ELF-1 (cell line): ENCODE measurements at places on chromosomes 3 and 15.
A peak's percentile ranks its signal among the peaks of the same experiment; 100 is the strongest.

- no peak for DNase-seq
These were observed 42.6 kb downstream of the ADAMTS9 start for GRCh38 chr3:64645243-64645642.

GRCh38 chr3:102484363-102484762 is 49.5 kb downstream of the ZPLD1 start:
- DNase-seq = no peak

- DNase-seq = peak; percentile 2
These were observed 109.5 kb downstream of the DPH6 start for GRCh38 chr15:35436422-35436821.

- no peak for DNase-seq
These were observed 366.7 kb upstream of the SGO1 start for GRCh38 chr3:20552605-20553275.

GRCh38 chr3:9121366-9122001 is 128.0 kb downstream of the SRGAP3 start:
- no peak for DNase-seq

- DNase-seq = peak; percentile 63
These were observed 30.5 kb upstream of the MYZAP start for GRCh38 chr15:57561041-57561711.

- DNase-seq = no peak
These were observed 487.8 kb downstream of the FOXP1 start for GRCh38 chr3:71095511-71096291.

DNA sequence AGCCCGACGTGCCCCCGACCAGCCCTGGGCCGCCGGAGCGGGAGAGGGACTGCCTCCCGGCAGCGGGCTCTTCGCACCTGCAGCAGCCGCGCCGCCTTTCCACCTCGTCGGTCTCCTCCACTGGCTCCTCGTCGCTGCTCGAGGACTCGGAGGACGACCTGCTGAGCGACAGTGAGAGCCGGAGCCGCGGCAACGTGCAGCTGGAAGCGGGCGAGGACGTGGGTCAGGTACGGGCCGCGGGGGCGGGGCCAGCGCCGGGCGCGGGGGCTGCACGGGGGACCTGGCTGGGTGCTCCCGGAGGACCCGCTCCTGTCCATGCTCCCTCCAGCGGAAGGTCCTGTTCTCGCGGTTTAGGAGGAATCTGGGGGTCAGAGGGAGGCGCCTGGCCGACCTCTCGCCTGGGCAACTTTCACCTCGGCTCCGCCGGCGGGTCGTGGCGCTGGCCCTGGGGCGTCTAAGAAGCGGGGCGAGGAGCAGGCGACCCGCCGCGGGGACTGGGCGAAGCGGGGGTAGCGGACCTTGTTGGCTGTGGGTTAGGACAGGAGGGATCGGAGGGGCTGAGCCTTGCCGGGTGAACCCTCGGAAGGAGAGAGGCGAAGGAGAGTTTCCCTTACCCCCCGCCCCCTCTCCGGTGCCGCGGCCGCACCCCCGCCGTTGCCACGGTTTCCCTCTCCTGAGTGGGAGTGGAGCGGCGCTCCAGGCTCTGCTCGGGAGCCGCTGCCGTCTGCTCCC is 682 bp downstream of the ITPKA start:
- peak; percentile 43 for DNase-seq

- no peak for DNase-seq
These were observed 31.6 kb upstream of the CERS3 start for GRCh38 chr15:100560323-100560722.

DNA sequence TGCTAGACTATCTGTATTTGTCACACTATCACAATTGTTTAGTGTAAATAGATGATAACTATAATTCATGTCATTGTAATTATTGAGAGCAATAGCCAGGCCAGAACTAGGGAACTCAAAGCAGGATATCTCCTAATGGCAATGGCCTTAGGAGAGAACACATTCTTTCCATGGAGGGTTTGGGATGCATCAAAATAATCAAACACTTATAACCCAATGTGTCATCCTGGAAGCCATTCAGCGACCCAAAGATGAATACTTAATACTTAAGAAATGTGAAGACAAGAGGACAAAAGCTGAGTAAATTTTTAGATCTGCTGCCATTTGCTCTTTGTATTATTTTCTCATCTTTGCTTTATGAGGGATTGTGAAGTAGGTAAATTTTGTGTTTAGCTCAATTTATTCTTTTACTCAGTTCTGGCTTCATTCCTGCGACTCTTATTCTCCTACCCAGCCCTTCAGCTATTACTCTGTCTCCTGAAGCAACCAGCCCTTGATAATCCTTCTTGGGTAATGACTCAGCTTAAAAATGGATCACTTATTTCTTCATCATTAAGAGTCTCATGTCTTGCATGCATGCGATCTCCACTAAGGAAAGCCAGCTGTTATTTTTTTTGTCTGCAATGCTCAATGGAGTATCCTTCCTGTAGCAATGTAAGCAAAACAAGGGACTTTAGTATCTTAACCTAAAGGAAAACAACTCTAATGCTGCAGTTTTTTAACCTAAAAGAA is 2.0 kb downstream of the OR4F15 start:
- no peak for DNase-seq

DNA sequence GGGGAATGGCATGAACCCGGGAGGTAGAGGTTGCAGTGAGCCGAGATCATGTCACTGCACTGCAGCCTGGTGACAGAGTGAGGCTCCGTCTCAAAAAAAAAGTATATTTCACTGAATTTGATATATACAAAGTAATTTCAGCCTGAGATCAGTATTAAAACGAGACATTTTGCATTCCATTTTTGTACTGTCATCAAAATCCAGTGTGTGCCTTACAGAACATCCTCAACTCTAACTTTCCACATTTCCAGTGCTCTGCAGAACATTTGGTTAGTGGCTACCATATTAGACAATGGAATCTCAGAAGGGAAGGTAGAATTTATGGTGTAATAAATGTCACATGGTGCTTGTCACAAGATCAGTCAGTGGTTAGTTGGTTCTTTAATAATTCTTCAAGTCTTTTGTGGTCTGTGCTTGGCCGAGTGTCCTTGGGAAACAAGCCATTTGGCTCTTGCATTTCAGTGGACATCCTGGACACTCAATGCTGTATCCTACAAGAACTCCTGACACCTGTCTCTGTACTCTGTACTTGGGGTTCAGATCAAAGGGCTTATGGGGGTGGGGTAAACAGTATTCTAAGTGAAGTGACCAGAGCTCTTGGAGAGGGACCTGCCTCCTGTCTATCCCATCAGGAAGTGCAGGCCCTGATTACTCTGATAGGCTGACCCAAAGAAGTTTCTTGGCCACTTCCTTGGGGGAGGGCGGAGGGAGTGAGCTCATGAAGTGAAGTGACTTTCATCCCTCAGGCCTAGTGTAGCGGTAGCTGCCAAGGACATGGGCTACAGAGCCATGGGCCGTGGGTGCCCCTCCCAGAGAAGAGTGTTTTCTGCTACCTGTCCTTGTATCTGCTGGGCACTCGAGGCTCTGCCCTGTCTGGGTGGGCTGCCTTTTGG is 3.7 kb downstream of the ACVR2B start:
- no peak for DNase-seq

- DNase-seq = peak; percentile 66
These were observed 204.2 kb upstream of the IGF1R start for GRCh38 chr15:98444138-98444537.

DNA sequence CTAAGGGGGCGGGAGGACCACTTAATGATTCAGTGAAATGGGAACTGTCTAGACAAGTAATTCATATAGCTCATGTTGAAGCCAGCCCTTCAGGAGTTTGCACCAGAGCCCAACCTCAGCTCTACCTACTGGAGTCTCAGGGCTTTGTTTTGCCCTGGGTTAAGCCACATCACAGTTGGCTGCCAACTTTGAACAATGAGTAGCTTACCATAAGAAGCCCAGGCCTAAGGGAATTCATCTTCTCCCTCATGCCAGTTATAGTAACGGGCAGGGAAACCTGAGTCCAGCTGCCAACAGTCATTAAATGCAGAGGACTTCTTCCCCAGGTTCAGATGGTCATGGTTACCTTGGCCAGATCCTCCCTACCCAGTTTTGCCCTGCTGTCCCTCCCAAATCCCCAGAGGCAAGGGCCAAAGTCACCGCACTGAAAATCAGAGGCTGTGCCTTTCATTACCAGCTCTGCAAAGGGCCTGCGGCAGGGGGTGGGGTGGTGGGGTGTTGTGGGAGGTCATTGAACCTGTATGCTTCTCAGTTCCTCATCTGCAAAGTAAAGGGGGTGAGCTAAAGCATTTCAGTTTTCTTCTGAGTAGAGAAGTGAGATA is 302.2 kb upstream of the NR2E3 start:
- no peak for DNase-seq

GRCh38 chr3:9700536-9700935 is 3.1 kb upstream of the CPNE9 start:
- DNase-seq = no peak

DNA sequence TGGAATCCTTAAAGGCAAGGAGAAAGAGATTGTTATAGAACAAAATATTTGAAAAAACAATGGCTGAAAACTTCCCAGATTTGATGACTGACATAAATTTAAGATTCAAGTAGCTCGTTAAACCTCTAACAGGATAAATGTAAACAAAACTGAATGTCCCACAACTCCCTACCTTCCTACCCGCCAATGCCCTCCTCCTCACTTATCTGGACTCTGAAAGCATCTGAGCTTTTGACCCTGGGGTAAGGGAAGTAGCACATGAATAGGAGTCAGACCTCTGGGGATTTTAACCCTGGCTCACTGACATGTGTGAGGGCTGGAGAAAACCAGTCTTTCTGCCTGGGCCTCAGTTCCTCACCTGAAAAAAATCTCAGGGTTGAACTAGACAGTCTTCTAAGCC is 26.9 kb downstream of the CYP19A1 start:
- DNase-seq = peak; percentile 41

- DNase-seq = peak; percentile 30
These were observed 2.8 kb upstream of the SST start for GRCh38 chr3:187673012-187673411.

GRCh38 chr15:99104788-99105513 is at the start of gene SYNM:
SYNM (plus strand) TSS chr15:99105080; CDS start chr15:99105200, 120 bp downstream.
- DNase-seq = peak; percentile 93

DNA sequence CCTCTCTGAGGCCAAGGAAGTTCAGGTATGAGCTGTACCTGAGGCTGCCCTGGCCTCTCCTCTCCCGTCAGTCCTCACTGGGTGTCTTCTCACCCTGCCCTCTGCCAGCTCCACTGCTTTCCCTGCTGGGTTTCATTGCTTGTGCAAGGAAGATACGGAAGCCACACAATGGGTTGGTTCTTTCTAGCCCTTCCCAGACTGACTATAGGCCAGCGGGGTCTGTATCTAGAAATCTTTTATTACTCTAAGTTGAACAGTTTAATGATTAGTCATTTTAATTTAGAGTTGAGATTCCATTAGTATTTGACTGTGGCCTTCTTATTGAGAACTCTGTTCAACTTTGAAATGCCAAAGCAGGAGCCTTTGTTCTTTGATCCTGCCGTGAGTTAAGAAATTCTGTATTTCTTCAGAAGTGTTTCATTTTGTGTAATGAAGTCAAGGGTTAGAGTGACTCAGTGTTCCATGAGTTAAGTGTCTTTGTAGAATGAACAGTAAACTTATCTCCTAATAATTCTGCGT is 16.2 kb downstream of the C3orf62 start:
- DNase-seq = no peak

GRCh38 chr15:77666296-77666660 is 33.6 kb upstream of the LINGO1 start:
- no peak for DNase-seq

- no peak for DNase-seq
These were observed 12.9 kb downstream of the LRRC2 start for GRCh38 chr3:46553154-46553553.

DNA sequence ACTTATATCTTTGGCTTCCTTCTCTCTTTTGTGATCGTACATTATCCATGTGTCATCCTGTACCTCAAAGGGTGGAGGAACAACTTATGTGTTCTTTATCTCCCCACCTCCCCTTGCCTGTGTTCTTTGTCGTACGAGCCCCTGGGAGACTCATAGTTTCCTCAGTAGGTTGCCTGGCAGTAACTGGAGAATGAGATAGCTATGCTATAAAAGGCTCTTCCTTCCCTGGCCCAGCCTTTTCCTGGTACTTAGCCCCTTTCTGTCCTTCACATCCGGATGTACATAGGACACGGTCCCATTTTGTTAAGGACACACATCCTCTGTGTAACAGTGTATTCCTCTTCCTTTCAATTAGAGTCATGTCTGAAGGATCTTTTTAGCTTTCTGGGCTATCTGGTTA is 32.1 kb downstream of the PLCL2 start:
- DNase-seq = no peak
